ENCODE measurements at places on chromosomes 2 and 18.

DNA sequence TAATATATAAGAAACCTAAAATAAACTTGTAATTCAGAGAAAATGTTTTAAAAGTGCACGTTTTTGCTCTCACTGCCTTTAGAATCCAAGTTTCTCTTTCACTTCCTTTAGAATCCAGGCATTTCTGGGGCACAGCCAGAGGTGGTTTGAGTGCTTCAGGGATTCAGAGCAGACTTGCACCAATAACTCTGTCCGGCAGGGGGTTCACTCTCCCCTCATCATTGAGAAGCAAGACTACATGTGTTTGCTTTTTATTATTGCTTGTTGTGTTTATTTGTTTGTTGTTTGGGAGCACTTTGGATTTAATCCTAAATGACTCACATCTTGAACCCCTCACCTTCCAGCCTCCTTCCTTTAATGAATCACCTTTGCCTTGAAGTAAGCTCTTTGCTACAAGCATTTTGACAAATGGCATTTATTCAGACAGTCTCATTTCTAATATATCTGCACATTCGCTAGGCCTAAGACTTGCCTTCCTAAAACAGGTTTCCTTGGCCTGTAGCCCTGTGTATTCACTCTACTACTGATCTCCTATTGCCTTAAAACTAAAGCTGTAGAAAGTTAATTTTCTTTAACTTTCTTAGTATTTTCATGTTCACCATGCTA, 233.5 kb upstream of the ATP5MC3 start:
- peak; percentile 7 for DNase-seq

DNA sequence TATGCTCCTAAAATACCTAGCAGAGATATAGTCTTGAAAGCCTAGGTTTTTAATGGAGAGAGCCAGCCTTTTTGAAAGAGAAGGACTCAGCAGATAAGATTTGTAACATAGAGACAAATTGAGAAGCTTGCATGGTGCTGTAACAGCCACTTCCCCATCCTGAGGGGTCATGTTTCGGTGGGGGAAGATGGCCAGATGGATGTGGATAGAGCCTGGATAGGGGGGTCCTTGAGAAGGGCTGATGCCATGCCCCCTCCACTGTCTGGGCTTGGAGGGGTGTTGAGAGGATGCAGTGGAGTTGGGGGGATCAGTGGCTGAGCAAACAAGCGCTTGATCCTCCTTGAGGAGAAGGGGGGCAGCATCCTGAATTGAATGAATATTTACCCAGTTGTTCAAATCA, 178.0 kb upstream of the HS6ST1 start:
- DNase-seq: no peak

DNA sequence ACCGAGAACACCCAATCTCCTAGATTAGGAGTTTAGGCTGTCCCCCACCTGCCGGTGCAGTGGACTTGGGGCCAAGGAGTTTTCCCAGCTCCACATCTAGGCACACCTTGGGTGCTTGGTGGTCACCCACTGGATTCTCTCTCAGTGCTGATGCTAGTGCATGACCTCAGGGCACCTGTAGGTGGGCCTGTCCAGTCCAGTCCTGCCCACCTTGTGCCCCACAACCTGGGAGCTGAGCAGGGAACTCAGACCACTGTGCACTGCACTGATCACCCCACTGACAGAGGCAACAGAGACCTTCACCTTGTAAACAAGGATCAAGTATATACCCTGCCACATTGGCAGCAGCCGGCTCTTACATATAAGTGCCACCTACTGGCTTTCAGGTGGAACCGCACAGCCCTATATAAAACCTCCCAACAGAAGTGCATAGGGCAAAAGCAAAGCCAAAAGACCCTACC, 12.7 kb upstream of the CDH19 start:
- no peak for DNase-seq

DNA sequence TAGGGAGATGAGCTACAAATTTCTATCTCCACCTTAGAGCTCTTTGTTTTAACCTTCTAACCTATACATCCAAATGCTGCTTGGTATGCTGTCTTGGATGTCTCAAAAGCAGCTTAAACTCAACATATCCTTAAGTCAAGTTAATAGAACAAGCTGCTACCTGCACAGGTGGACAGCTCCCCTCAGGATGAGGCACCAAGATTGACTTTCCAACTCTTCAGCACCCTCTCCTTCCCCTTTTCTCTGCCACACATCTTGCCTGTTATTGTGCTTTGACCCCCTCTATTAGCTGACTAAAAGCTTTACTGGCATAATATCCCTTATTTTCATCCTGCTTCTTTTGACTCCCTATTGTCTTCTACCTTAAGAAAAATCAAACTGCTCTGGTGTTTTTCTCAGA, 448.1 kb upstream of the MEX3C start:
- DNase-seq: no peak

- DNase-seq: no peak
These were observed 6.1 kb downstream of the KYNU start for GRCh38 chr2:142883526-142883925.

DNA sequence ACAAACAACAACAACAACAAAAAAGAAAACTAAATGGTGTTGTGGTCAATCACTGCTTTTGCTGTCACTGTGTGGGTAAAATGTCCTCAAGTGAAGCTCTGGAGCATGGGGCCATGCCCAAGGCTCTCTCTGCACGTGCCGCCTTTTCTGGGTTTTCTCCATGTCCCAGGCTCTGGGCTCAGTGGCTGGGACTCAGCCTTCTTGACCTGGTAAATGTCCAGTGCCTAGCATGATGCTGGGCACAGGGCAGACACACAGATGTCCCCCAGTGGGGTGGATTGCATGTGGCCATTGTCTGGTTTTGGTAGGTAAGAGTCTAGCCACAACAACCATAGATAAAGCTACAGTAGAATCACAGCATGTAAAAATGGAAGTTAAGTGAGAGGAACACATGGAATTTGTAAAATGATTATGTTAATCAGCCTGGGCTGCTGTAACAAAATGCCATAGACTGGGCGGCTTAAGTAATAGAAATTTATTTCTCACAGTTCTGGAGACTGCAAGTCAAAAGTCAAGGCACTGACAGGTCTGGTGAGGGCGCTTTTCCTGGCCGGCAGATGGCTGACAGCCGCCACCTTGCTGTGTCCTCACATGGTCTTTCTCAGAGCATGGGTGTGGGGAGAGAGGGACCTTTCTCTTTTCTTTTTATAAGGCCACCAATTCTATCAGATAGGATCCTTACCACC, 174.4 kb downstream of the ACOXL start:
- DNase-seq: no peak

- peak; percentile 61 for DNase-seq
These were observed 14.8 kb downstream of the WDFY1 start for GRCh38 chr2:223930103-223930976.

GRCh38 chr2:14930441-14930840, 297.9 kb downstream of the LRATD1 start:
- no peak for DNase-seq
